ENCODE measurements at places on chromosomes 4 and X.

- DNase-seq = no peak
These were observed 13.8 kb downstream of the ADD1 start for GRCh38 chr4:2857349-2857927.

GRCh38 chrX:4661771-4662170, 948.3 kb upstream of the PRKX start:
- no peak for DNase-seq

DNA sequence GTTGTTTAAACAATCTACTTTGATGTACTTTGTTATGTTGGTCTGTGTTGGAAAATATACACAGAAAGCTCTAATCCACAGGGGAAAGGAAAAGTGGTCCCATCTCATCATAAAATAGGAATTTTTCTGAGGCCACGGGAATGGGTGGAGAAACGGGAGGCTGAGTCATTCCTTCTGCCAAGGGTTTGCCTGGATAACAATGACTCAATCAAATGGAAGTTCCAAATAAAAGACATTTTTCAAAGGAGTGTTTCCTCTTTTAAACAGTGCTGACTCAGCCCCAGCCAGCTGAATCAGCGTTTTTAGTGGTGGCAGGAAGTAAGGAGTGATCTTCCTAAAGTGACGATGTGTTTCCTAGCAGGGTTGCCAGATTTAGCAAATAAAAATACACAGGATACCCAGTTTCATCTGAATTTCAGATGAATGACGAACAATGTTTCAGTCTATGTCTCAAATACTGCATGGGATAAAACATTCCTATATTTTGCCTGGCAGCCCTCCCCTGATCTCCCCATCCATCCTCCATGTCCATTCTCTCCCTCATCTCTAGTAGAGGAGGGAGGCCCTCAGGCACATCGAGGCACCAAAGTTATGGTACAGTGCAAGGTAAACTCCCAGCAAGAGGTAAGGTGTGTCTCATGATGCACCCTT, 345.4 kb upstream of the GATB start:
- no peak for DNase-seq

GRCh38 chrX:51035746-51036145, 125.2 kb downstream of the BMP15 start:
- DNase-seq = no peak

- DNase-seq = no peak
These were observed 250.8 kb upstream of the SFRP2 start for GRCh38 chr4:154039435-154040343.

GRCh38 chr4:128525992-128526630, 238.5 kb upstream of the PGRMC2 start:
- no peak for DNase-seq

DNA sequence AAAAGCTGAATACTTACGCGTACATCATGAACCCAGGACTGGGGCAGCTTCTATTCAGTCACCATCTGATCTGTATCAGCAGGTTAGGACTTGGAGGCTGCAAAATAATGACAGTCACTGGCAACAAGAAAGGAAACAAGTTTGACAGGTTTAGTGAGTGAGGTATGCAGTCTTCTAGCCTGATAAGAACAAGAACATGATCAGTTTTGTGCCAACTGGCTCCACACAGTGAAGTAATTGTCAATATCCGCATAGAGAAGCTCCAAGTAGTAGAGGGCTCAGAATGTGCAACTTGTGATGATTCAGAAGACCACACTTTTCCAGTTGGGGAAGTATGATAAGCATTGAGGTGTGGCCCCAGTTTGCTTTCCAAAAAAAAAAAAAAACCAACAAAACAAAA, at the start of gene TMPRSS11F:
TMPRSS11F (minus strand) TSS at position 77 of the 400 bp plus-strand sequence; CDS start at position 28, 49 bp downstream.
- no peak for DNase-seq

- DNase-seq = no peak
These were observed 11.3 kb upstream of the BTC start for GRCh38 chr4:74805601-74806000.

- no peak for DNase-seq
These were observed 843 bp downstream of the RPL34 start for GRCh38 chr4:108620933-108621905.

GRCh38 chr4:42350611-42351182, 46.6 kb upstream of the SHISA3 start:
- no peak for DNase-seq

DNA sequence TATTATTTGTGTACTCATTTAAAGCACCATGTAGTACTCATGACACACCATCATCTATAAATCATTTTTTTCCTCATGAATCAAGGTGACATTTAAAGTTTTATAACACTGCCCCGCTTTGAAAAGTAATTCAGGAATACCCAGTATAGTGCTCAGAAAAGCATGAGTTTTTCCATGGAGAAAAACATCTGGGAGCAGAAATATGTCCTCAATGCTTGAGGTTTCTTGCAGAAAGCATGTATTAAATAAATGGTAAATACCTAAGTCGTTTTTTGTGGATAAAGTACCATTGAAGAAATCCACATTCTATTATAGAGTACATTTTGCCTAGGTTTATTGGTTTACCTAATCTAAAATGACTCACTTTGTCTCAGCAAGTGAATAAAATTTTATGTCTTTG, 66.2 kb downstream of the UBA6 start:
- DNase-seq = no peak

DNA sequence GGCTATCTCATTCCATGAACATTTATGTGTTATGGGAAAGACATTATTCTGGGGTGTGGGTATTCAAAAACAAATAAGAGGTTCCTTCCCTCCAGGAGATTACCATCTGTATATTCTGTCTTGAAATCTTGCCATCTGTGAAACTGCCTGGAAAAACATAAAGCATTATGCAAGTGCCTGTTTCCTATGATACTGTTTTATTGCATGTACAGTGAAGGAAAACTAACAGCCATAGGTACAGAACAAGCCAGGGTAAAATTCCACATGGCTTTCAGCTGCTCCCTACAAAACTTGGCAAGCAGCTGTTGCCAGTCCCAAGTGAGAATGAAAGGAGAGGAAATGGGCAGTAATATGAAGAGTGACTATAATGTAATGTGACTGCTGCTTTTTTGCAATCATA, 136.0 kb downstream of the GUCY2F start:
- no peak for DNase-seq

DNA sequence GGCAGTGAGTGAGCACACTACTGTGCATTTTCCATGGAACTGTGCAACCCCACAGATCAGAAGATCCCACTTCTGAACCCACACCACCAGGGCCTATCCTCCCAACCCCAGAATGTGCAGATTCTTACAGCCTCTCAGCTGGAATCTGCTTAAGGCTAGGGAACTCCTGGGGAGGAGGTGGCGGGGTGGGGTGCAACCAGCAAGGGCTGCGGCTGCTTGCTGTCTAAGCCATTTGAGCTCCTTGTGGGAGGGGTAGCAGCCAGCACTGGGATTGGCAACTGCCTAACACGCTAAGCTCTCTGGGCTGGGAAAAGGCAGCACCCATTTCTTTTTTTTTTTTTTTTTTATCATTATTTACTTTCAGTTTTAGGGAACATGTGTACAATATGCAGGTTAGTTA, 353.3 kb downstream of the RAB28 start:
- no peak for DNase-seq

DNA sequence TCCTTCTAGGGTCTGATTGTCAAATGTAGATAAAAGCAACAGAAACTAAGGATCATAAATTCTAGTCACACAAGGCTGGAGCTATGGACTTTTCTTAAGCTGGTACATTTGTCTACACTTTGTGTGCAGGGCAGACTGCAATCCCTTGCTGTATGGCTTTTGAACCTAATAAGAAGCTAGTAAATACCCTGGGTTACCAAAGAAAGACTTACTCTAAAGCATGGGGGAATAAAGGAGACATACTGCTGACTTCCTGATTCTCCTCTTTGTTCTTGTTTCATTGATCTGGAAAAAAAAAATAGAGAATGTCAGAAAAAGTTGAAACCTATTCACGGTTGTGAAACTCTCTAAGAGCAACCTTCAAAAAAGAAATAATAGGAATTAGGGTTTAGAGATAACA, 216.6 kb upstream of the TLL1 start:
- no peak for DNase-seq

GRCh38 chr4:151858356-151858755, 97.5 kb upstream of the GATB start:
- no peak for DNase-seq

GRCh38 chr4:76691807-76692582, 205.9 kb downstream of the SOWAHB start:
- no peak for DNase-seq

DNA sequence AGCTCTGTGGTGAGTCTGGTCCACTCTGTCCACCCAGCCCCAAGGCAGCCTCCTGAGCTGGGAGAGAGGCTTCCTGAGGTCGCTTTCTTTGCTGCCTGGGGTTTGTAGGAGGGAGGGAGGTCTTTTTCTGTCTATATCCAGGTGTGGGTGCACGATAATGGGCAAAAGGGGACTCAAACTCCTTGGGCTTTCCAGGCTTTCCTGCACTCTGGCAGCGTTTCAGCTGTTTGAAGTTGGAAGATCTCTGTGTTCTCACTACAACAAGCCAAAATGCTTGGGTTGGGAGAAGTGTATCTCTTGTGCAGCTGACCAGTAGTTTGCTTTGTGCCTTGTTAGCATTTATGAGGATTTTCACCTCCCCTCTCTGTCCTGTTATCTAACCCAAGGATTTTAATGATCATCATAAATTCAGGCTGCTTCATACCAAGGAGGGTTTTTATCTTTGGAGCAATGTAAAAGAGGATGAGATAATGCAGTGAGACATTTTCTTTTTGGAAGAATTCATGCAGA, 126.3 kb downstream of the REPS2 start:
- no peak for DNase-seq

DNA sequence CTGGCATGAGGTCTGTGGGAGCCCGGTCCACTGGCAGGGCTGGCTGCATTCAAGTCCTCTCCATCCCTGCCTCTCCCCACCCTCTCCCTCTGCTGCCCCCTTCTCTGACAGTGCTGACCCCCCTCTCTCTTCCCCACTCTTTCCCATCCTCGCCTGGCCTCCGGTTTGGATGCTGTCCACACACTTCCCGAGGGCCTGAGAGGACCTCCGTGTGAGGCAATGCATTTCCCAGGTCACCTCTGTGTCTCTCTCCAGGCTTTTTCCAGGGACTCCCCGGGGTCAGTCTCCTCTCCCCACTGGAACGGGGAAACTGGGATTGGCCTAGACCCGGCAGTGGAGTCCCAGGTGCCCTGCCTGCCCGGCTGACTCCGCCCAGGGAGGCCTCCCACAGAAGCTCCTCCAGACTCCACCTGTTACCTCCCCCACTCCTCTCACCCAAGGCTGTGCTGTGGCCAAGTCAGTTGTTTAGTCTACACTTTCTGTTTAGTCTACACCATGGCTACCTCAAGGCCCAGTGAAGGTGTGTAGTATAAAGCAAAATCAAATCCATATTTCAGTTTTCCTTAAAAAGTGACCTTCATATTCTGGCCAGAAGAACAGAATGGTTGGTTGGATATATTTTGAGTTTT, 146.8 kb downstream of the PTTG2 start:
- no peak for DNase-seq

- no peak for DNase-seq
These were observed 26.2 kb upstream of the NFKB1 start for GRCh38 chr4:102474736-102475504.

DNA sequence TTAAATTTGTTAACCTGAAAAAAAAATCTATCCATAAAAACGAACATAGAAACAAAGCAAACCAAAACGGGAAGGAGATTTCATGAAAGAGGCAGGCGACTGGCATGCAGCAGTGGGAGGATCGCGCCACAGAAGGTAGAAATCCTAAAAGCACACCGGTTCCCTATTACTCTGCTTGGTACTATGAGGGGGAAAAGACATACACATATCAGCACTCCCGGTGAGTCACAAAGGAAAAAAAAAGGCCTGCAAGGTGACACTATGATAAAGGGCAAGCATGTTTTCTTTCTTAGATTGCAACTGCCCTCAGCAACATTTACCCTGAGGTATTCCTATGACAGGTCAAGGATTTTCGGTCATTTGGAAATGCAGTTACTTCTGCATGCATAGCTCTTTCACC, 60.6 kb upstream of the NAP1L5 start:
- DNase-seq = no peak

DNA sequence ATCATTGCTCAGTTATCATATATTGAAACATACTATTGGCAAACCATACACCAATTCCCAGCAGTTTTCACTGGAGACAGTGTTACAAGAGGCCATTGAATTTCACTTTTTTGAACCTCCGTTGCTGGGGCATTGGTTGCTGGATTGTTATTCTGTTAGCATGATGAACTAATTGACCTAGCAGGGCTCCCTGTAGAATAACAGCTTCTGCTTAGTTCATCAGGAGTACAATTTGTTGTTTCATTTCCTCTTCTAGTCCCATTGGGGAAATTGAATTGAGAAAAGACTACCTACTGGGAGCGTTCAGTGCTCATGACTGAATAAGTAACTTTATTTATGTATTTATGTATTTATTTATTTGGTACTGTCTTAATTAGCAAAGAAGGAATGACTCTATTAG, 151.6 kb downstream of the SLIT2 start:
- no peak for DNase-seq

DNA sequence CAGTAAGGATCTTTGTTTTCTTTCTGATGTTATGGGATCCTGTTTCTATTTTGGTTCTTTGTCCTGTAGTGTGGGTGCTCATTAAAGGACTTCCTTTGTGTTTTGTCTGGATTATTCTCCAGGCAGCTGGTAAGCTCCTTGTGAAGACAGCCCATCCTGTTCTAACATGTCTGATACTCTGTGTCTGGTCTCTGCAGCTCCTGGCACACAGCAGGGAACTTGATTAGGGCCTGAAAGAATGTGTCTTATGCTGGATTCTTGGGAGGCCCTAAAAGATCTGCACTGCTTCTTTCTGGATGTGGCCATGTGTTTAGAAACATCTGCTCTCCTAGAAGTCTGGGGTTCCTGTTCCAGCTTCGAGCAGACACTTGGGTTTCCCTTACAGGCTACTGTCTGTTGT, 38.1 kb upstream of the ATXN3L start:
- no peak for DNase-seq

GRCh38 chrX:39337451-39337850, 536.2 kb downstream of the MID1IP1 start:
- no peak for DNase-seq

DNA sequence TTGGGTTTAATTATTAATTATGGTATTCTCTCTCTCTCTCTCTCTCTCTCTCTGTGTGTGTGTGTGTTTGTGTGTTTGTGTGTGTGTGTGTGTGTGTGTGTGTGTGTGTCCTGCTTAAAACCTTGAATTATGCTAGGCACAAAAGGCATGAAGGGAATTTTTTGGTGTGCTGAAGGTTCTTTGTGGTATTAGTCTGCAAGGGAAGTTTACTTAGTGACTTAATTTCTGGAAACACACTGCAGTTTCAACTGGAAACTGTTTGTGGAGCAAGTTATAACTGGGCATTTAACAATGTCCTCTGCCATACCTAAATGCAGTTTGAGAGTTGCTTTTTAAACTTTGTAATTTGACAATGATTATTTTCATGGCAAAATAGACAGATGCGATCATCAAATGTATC, 111.7 kb downstream of the FRMPD4 start:
- DNase-seq = no peak

DNA sequence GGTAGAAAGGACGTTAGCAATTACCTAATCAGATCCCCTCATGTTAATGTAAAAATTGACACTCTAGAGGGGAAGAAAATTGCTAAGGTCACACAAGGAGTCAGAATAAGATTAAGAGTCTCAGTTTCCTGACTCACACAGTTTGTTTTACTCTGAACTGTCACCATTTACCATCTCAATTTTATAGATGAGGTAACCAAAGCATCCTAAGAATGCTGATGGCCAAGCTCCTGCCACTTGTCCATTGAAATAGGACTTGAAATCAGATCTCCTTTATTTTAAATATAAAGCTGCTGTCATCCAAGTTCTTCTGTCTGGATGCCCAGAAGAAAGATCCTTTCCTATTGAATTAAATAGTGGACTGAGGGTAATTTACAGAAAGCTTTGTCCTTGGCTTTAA, 114.8 kb upstream of the VAMP7 start:
- DNase-seq = no peak

All from stimulated activated CD8-positive, alpha-beta memory T cell treated with anti-CD3 and anti-CD28 coated beads, Interleukin-2, amount 100 ng/mL, for 1 hour (primary cell).